ENCODE measurements at places on chromosomes 2 and 18.

GRCh38 chr2:14773696-14774095, 141.2 kb downstream of the LRATD1 start:
- DNase-seq, result no peak

- no peak for DNase-seq
Observed at GRCh38 chr2:41710944-41711343, 336.9 kb upstream of the PKDCC start.

- no peak for DNase-seq
Observed at GRCh38 chr18:58400331-58400870, 228.5 kb downstream of the ALPK2 start.

GRCh38 chr2:160379399-160379798, 114.2 kb downstream of the RBMS1 start:
- no peak for DNase-seq

DNA sequence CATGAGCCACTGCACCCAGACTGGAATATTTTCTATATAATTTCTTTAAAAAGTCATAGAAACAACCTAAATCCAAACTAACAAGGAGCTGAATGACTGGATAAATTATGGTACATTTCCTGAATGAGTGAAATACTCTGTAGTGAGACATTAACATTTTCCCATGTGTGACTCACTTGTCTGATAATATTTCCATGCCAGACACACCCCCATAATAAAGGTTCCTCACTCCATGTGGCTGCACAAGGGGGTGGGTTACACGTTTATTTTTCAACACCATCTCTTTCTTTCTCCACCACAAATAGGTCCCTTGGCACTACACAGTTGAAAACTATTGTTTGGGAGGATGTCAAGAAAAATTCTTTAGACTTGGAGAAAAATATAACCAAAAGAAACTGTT, 266.3 kb upstream of the LYPD1 start:
- no peak for DNase-seq

- DNase-seq, result no peak
Observed at GRCh38 chr2:23588508-23589201, 203.7 kb downstream of the KLHL29 start.

- no peak for DNase-seq
Observed at GRCh38 chr2:48162742-48163141, 256.4 kb upstream of the FBXO11 start.

DNA sequence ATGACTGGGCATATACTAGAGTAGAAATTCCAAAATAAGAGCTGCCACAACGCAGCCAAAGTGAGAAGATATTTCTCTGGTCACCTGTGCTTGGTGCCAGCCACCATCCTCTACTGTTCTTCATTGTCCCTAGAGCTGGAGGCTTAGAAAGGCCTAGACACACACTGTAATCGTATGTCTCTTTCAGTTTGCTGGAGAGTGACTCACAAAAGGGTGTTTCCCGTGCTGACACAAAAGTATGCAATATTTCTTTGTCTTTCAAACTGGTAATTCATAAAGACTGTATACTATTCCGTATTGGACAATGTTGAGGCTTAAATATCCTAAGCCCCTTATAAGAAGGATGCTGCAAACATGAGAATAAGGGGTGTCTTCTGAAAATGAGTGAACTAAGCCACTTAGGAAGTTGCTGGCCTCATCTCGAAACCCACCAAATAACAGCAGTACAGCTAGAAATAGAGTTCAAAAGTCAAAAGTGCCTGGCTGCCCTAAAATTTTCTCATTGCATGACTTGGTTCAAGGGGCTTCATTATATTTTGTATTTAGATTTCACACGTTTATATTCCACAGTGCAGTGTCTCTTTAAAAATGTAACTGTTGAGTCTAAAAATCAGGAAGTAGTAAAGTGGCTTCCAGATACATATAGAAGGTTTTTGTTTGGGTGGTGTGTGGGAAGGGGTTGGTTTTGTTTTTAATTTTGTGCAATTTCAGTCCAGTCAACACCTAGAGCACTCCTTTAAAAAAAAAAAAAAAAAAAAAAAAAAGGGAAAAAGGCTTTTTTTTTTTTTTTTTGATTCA, 601.1 kb downstream of the ARHGAP15 start:
- DNase-seq, result no peak

DNA sequence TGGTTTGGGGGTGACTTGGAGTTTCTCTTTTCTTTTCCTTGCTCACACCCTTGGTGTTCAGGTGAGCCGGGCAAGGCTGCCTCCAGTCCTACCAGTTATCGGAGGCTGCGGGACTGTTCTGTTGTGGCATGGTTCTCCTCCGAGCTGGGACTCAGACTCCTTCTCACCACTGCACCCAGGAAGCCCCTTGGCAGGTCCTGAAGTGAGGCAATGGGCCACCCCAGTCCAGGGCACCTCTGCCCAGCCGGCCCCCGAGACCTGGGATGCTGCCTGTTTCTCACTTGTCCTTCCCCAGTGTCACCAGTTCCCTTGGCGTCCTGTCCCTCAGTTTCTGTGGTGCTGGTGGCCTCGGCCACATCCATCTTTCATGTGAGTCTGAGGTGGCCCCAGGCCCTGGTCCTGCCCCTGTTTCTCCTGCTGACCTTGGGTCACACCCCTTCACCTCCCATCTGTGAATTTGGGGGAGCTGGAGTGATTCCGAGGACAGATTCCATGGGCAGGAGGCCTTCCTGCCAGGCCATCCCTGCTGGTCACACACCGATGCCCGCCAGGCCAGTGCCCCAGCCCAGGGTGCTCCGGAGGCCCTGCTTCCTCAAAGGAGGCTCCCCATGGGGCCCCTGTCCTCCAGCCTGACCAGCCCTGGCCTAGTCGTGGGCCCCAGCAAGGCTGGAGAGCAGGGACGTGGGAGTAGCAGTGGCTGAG, 6.6 kb upstream of the KLHL30 start:
- DNase-seq, result no peak

GRCh38 chr2:10166676-10167292, 44.2 kb downstream of the RRM2 start:
- no peak for DNase-seq

GRCh38 chr2:236107942-236108625, 60.1 kb downstream of the GBX2 start:
- no peak for DNase-seq

- no peak for DNase-seq
Observed at GRCh38 chr2:193824474-193824873, 1629.7 kb upstream of the TMEFF2 start.

GRCh38 chr2:187107001-187107400, 258.0 kb upstream of the ZSWIM2 start:
- no peak for DNase-seq

GRCh38 chr2:174846218-174846617, 81.9 kb upstream of the CHRNA1 start:
- DNase-seq, result no peak

- DNase-seq, result no peak
Observed at GRCh38 chr2:54063967-54064535, 51.4 kb upstream of the ACYP2 start.

- no peak for DNase-seq
Observed at GRCh38 chr2:238596571-238597551, 170.1 kb downstream of the ASB1 start.

DNA sequence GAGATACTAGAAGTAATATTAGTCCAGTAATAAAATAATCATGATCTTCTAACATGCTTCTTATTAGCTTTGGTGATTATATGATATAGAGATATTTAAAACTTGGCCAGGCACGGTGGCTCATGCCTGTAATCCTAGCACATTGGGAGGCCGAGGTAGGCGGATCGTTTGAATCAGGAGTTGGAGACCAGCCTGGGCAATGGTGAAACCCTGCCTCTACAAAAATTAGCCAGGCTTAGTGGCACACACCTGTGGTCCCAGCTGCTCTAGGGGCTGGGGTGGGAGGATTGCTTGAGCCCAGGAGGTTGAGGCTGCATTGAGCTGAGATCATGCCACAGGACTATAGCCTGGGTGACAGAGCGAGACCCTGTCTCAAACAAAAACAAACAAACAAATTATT, 87.0 kb downstream of the WDR7 start:
- no peak for DNase-seq

- no peak for DNase-seq
Observed at GRCh38 chr18:46485675-46486194, 171.3 kb downstream of the LOXHD1 start.

DNA sequence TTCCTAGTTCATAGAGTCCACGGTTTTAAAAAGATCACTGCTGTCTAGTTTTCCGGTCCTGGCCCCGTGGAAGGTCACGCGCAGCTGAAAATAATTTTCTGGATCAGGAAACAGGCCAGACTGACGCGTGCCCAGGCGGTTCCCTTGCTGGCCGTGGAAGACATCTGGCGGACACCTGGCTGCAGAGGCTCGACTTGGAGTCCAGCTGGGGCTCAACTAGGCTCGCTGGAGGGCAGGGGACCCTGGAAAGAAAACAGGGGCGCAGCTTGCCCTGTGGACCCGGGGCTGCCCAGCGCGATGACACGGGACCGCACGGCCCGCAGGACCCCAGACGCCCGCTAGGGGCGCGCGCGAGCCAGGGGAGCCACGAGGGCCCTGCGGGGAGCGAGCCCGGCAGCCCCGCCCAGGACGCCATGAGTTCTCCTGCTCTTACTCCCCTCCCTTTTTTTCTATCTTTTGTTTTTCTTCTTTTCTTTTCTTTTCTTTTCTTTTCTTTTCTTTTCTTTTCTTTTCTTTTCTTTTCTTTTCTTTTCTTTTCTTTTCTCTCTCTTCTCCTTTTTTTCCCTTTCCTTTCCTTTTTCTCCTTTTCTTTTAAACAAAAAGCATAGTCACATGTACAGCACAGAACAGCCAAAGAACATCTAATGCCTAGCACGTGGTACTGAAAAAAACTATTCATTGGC, 43.2 kb upstream of the UBE2F start:
- no peak for DNase-seq

GRCh38 chr2:120914839-120915521, 179.3 kb downstream of the GLI2 start:
- DNase-seq, result no peak

GRCh38 chr2:184562532-184562931, 35.8 kb upstream of the ZNF804A start:
- DNase-seq, result no peak

GRCh38 chr2:30373881-30374302, 73.2 kb upstream of the LCLAT1 start:
- DNase-seq, result no peak

DNA sequence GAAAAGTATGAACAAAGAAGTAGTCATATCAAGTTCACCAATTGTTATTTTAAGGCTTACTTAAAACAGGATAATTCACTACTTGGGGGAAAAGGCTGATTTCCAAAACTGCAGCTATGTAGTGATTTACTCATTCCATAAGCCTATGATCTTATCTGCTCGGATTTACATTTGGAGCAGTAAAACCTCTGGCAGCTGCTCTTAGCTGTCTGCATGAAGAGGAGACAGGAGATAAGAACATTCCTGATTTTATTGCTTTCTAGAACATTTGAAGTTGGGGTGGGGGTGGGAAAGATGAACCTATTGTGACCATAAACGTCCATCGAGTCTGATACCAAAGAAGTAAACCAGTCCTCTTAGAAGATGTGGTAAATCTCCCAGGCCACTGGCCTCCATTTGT, 120.9 kb downstream of the MMADHC start:
- DNase-seq, result no peak

DNA sequence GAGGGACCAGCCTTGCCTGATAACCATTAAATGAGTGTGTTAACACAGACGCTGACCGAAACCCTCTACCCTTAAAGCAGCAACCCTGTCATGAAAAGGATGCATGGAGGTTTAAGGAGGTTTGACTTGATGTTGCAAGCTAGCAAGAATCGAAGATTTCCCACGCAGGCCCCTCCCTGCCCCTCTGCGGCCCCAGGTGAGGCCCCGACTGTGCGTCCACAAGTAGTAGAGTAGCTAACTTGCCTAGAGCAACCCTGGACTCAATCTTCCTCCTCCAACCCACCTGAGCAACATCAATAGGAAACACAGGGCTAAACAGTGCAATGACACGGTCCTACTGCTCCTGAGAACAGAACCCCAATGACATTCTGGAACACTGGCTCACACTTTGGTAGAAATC, 150.1 kb downstream of the COL4A4 start:
- no peak for DNase-seq

DNA sequence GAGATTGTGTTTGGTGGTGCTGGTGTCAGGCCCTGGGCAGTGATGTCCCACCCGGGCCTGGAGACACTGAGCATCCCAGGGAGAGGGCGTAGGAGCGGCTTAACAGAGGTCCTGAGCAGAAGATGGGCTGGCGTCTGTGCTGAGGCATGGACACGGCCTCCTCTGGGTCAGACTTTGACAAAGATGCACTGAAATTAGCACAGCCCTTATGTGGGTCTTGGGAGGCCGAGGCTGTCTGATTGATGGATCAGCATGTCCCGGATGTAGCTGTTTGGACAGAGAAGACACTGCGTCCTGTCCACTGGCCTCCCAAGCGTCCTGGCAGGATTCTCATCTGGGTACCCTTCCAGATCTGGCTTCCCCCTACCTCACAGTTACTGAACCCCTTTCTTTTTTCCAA, 159.4 kb downstream of the ANKRD30B start:
- no peak for DNase-seq

GRCh38 chr18:4369705-4370104, 85.4 kb downstream of the DLGAP1 start:
- DNase-seq, result no peak

DNA sequence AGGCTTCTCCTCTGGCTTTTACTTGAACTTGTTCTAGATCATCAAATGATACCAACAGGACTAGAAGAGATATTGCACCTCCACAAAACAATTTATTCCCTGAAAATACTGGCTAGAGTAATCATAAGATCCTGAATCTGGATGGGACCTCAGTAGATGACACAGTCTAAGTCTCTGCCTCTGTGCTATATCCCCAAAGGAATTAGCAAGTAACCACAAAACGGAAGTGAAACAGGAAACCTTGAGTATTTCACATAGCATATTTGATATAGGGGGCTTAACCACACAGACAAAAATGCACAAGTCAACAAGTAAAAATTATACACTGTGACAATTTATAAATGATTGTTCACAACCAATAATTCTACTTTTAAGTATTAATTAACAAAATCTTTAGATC, 456.9 kb upstream of the TNP1 start:
- DNase-seq, result no peak

DNA sequence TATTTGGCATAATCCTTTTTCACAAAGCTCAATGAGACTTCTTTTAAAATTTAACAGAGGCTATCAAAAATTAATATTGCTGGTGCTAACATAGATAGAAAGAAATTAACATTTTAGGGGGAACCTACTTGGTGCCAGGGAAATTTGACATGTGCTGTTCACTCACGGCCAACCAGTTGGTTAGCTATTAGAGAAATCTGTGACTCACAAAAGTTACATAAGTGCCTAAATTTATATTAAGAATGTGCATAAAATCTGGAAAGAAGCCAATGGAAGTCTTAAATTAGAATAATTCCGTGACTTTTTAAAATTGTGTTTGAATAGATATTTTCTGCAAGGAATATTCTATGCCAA, 184.3 kb upstream of the MAP2 start:
- no peak for DNase-seq

- no peak for DNase-seq
Observed at GRCh38 chr2:24382363-24383073, 22.2 kb upstream of the ITSN2 start.

- DNase-seq, result no peak
Observed at GRCh38 chr18:37222354-37222998, 343.1 kb downstream of the CELF4 start.

- no peak for DNase-seq
Observed at GRCh38 chr18:37222999-37223378, 342.6 kb downstream of the CELF4 start.

Data from cortex of kidney (tissue), 1 donor.